Activated gamma-delta T cell treated with Interleukin-2 at 50 U/mL for 16 hours (primary cell): ENCODE measurements at places on chromosomes 2 and 18.
A peak's percentile ranks its signal among the peaks of the same experiment; 100 is the strongest.

GRCh38 chr2:86631846-86632485, 8.3 kb upstream of the RNF103 start:
- no peak for DNase-seq

DNA sequence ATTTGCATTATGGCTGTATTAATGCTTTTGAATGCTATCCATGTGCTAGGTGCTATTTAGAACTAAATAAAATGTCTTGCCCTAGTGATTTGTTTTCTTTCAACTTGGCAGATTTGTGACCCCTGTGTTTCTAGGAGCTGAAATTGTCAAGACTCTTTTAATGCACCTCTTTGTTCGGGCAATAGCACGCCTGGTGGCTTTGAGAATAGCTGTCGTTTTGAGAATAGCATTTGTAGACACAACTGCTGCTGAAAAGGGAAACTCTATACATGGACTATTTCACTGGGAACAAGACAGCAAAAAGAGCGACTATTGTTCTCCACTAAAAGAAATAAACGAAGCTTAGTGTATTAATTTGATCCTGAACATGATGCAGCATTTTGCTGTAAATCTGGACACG, 352.1 kb upstream of the ZNF521 start:
- DNase-seq: no peak

DNA sequence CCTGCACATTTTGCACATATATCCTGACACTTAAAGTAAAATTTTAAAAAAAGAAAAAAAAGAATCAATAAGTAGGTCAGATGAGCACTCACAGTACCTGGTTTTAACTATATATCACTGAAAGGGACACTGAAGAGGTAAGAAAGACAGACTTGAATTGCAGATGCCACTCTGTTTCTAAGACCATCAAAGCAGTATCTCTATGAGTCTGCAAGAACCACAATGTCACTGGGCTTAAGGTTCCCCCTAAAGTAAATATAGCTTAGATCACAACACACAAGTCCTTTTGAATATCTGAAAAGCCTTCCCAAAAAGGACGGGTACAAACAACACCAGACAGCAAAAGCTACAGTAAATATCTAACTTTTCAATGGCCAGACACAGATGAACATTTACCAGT, 57.6 kb downstream of the CYTIP start:
- DNase-seq: no peak

GRCh38 chr18:56637711-56638231, 621 bp downstream of the TXNL1 start:
- DNase-seq: no peak

DNA sequence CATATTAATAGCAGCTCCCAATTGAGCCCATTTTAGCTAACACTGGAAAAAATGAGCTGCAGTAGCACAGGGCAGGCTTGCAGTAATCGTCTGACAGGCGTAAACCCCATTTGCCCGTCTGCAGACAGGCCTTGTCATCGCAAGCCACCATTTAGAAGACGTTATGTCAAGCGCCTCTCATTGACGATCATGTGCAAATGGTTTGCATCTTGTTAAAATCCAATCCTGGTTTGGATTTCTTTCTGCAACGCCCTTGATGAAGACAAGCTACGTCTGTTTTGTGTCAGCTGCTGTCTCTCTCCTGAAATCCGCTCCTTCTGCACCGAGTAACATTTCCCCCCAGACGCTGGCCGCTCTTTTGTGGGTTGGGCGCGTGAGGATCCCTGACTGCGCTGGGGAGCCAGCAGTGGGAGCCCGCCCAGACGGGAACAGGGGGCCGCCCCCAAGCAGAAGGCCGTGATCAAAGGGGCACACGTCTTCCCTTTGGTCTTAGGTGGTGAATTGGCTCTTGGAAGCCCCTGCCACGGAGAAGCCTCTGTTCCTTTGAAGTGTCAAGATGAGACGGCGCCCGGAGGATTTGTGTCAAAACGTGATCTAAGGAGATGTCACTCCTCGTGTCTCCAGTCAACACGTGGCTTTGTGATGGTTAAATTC, 84.2 kb upstream of the GPC1 start:
- no peak for DNase-seq

DNA sequence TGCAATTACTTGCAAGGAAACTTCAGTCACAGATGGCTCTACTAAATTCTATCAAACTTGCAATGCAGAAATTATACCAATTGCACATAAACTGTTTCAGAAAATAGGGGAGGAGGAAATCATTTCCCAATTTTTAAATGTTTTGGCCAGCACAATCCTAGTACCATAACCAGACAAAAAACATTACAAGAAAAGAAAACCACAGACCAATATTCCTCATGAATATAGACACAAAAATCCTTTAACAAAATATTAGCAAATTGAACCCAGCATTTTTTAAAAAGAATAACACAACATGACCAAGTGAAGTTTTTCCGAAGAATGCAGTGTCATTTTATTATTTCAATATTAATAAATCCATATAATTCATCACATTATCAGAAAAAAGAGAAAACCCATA, 45.8 kb downstream of the INO80C start:
- DNase-seq: no peak

GRCh38 chr2:180004731-180005130, 2.4 kb downstream of the CWC22 start:
- DNase-seq: no peak

DNA sequence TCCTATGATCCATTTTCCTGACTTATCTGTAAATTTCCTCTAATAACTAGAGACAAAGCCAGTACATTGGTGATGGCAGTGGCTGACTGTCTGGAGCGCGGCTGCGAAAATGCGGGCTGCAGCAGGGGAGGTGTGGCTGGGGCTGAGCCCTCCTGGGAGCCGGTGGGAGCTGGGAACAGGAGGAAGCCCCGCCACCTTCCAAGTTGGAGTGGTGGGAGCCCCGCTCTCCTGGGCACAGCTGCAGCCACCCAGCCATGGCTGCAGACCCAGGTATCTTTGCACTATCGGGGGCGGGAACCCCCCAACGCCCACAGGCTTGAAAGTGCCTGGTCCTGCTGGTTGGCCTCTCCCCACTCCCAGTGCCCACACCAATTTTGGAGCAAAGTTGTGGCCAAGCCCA, 633.0 kb upstream of the TMEFF2 start:
- no peak for DNase-seq

DNA sequence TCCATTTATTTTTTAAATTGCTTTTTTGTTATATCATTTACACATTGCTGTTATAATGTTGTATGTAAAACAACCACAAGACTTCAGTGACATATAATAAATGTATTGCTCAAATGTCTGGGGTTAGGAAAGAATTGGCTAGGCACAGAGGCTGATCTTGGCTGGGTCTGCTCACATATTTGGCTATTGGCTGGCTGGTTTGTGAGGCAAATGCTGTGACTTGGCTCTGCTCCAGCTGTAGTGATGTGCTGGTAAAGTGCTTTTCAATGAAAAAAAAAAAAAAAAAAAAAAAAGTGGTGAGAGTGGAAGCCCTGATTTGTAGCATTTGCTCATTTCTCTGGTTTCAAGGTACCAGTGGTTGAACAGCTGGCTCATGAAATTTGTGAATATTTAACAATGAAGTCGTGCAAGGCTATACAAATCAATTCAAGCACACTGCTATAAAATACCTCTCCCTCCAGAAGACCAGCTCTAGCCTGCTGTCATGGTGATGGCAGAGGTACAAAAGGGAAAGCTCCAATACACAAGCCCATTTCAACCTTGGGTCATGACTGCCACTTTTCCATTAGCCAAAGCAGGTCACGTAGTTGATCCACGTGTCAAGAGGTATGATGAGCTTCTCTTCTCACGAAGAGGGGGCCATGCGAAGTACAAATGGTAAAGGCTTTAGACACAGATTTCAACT, 43.7 kb upstream of the RIT2 start:
- DNase-seq: no peak

- DNase-seq: no peak
Observed at GRCh38 chr2:120516679-120517314, 170.9 kb downstream of the INHBB start.

GRCh38 chr2:240033330-240033678, 3.1 kb upstream of the OR6B2 start:
- no peak for DNase-seq

DNA sequence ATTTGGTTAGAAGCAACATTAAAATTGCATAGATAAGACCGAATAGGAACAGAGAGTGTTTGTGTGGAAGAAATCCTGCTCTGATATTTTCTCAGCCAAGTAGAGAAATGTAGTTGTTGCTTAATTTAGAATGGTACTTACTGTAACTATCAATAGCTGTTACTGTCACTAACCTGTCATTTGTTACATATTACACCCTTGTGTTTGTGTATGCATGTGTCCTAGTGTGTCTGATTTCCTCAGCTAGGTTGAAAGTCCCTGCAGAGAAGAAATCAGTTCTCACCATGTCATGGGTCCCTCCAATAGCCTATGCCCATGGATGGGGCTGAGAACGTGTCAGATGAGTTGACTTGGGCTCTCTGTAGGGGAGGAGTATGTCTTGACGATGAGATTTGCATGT, 94.4 kb downstream of the SPTBN1 start:
- no peak for DNase-seq

GRCh38 chr2:176174382-176174823, 14.1 kb upstream of the HOXD1 start:
- no peak for DNase-seq

- no peak for DNase-seq
Observed at GRCh38 chr18:11983592-11983991, 2.3 kb downstream of the IMPA2 start.

- no peak for DNase-seq
Observed at GRCh38 chr2:9231291-9232165, 24.9 kb downstream of the ASAP2 start.

- DNase-seq: no peak
Observed at GRCh38 chr18:48749768-48750167, 201.0 kb downstream of the SMAD7 start.

GRCh38 chr2:197309691-197310231, 819 bp downstream of the ANKRD44 start:
- DNase-seq: peak; percentile 59

- no peak for DNase-seq
Observed at GRCh38 chr18:49546719-49547273, 15.1 kb upstream of the LIPG start.

DNA sequence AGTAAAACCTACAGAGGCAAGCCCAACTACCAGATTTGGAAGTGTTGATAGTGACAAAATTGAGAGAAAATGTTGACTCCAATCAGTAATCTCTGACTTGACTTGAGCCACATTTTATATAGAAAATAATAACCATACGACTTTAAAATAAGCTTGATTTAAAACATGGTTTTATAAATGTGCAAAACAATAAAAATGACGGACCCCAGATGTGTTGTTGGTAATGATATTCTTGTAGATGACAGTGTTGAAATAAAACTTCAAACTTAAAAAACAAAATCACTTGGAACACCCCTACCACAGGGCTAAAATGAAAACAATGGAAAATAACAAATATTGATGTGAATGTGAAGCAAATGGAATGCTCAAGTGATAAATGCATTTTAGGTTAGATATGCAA, 188.1 kb downstream of the SRBD1 start:
- DNase-seq: no peak

DNA sequence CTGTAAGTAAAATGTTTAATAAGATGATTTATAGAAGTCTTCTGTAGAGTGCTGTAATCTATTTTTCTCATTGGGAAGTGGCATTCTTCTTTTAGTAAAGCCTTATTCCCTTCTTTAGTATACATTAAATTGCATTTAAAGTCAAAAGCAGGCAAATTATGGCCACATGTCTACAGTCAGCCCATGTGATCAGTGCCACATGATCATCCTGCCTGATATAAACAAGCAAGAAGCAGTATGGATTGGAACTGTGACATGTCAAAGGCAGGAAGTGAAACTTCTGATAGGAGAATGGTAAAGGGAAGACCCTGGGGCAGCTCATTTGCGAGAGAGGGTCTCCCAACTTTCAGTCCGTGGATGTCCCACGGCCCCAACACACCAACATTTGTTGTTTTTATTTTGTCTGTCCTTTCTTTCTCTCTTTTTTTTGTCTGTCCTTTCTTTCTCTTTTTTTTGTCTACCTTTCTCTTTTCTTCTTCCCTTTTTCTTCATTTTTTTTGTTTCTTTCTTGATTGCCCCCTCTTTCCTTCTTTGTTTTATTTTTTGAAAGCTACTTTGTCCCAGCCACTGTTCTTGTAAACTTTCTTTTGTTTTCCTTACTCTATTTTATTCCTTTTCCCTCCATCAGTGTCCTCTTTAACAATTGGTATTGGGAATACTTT, 154.9 kb downstream of the DTNA start:
- no peak for DNase-seq
